Adrenal gland (tissue), 19 donors: ENCODE measurements at places on chromosomes 16 and 17. TPM values are rescaled to one million over a fixed set of nuclear protein-coding genes. Genes with fewer than 3 reads are reported as not detected.

CCDC200 gene
- total RNA-seq = not detected

DNA sequence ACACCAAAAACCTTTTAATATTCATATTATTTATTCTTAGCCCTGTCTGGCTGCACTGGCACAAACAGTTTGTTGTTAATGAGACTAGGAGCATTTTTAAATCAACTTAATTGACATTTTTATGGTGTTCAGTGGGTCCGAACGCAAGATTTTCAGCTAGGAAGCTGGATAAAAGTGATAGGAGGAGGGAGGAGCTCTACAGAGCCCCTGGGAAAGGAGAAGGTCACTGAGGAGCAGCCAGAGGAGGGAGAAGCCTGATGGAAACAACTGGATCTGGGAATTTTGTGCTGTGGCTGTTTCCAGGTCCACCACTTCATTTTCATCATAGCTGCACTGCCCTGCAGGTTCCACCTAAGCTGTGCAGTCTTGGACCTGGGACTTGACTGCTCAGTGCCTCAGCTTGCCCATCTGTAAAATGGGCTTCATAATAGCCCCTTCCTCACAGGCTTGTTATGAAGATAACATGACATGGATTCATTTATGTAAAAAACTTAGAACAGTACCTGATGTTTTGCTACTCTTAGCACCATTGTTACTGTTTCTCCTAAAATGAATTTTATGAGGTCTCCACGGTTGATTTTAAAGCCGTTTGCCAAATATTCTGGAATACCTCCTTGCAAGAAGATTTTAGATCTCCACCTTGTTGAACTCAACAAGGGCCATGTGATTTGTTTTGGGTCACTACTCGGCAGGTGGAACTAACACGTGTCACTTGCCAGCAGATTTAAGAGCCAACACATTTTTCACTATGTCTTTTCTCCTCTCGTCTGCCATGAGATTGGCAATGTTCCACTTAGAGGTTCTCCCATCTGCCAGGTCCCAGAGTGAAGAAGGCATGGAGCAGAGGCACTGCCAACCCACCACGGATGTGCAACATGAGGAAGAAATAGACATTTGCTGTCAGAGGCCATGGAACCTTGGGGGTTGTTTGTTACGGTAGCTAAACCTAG, 18.7 kb upstream of the GRIN2A start:
- H3K27ac ChIP-seq = no peak overlapping the region
- H3K4me3 ChIP-seq = no peak overlapping the region
- no peaks in the 10 kb centered on the region for H3K4me1 ChIP-seq
- no peaks in the 10 kb centered on the region for H3K36me3 ChIP-seq
- H3K27me3 ChIP-seq = no peaks in the 10 kb centered on the region

DNA sequence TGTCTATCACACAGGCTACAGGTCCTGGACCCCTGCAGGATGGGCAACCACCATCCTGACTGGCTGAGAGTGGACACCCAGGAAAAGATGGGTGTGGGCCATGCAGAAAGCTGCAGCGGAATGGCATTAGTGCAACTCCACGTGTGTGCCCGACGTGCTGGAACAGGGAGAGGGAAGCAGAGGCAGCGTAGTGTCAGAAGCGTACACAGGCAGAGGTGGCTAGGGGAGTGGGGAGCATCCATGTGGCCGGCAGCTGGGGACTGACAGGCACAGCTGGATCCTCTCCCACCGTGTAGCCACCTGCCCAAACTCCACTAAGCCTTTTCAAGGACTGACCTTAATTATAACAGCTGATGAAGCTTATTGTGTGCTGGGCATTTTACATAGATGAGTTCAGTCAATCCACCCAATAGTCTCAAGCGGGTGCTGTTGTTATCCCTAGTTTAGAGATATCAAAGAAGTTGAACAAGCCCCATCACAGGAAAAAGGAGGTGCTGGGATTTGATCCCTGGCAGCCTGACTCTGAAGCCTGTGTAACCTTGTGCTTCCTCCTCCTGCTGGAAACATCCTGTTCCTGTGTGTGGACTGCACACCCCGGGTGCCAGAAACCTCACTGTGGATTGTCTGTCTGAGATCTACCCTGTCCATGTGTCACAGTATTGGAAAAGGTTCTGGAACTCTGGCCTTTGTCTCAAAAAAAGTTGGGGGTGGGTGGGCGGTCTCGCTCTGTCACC, 114.0 kb downstream of the PRKCA start:
- peaks cover 17% of the 10 kb centered on the region for H3K4me1 ChIP-seq
- H3K27me3 ChIP-seq = no peaks in the 10 kb centered on the region
- DNase-seq = no peak
- no peaks in the 10 kb centered on the region for H3K36me3 ChIP-seq
- no peak overlapping the region for H3K4me3 ChIP-seq

SLFN14 gene
- not detected for total RNA-seq
